ENCODE measurements at places on chromosomes 2 and 18.

- no peak for DNase-seq
Measured at GRCh38 chr2:154374416-154374815, 324.1 kb upstream of the KCNJ3 start.

- peak; percentile 14 for DNase-seq
Measured at GRCh38 chr18:80124131-80124530, 15.1 kb downstream of the ADNP2 start.

GRCh38 chr2:229943770-229944449 lies 21.6 kb downstream of the FBXO36 start:
- no peak for DNase-seq

- DNase-seq = no peak
Measured at GRCh38 chr2:221075203-221075602, 496.9 kb downstream of the EPHA4 start.

DNA sequence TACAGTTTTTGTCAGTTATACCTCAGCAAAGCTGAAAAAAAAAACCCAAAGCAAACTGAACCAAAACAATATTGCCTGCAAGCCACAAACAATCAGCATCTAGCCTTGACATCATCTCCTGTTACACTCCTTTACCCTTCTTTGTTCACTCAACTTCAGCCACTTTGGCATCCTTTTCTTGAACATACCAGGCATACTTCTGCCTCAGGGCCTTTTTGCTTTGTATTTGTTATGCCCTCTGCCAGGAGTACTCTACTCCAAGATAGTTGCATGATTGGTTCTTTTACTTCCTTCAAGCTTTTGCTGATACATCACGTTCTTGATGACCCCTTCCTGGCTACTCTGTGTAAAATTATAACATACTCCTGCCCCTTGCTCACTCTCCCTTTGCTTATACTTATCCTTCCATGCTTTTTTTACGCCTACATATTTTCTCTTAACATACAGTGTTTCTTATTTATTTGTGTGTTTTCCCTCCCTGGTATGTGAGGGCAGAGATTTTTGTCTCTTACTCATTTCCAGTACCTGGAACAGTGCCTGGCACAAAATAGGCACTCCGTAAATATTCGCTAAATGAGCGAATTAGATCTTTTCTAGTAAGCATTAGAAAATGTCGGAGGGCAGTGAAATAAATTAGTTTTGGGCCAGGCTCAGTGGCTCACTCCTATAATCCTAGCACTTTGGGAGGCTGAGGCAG lies 12.7 kb downstream of the ABI2 start:
- peak; percentile 42 for DNase-seq

GRCh38 chr2:223314811-223315210 lies 262.8 kb downstream of the KCNE4 start:
- DNase-seq = no peak

- DNase-seq = no peak
Measured at GRCh38 chr2:74552914-74553811, 579 bp downstream of the LOXL3 start.

DNA sequence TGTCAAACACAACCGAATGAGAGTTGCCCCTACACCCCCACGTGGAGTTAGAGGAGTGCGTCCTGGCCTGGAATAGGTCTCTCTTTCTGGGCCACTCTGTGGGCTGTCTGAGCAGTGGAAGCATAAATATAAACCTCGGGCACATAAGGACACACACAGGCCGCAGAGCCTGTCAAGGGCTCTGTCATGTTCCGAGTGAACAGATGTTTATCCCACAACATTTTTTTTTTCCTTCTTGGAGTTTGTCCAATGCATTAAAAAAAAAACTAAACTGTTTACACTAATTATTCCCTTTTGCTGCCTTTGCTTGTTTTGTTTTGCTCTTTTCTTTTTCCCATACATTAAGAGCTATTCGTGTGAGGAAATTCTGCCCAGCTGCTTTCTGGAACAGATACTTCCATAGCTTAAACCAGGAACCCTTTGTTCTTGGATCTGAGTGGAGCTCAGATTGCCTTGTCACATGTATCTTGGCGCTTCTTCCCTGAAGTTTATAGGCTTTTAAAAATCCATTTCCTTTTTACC lies 228.3 kb upstream of the FOSL2 start:
- DNase-seq = no peak

GRCh38 chr2:33719067-33719466 lies 120.0 kb upstream of the FAM98A start:
- DNase-seq = no peak

GRCh38 chr2:85949280-85949679 lies 60.5 kb upstream of the ST3GAL5 start:
- no peak for DNase-seq

DNA sequence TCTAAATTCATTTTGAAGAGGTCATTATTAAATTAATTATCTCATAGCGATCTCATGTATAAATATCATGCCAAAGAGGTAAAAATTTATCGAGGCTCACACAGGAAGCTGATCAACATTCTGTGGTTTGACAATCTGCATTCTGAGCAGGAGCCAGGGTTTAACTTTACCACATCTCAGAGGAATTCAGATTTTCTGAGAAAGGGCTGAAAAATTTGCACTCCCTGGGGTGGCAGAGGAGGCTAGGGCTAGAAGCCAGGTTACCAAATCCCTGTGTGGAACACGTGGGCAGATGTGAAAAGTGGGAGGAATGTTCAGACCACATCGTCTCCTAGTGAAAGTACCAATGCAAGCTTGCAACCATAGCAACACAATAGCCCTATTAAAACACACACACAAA lies 63.5 kb upstream of the CTLA4 start:
- DNase-seq = no peak

- peak; percentile 88 for DNase-seq
Measured at GRCh38 chr2:240584486-240585031, 2.0 kb upstream of the CAPN10 start.

DNA sequence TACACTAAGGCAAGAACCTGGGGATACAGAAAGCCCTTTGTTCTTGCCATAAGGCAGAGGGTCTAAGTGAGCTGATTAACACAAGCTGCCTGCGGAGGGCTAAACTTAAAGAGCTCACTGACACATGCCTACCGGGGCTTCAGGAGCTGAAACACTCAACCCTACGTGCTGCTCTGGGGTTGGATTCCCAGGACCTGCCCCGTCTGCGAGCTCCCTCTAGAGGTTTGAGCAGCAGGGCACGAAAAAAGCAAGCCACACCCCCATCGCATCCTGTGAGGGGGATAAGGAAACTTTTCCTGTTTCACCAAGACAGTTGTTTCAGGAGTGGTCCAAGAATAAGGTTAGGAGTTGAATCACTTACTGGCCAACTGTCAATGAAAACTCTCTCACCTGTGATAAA lies 562.1 kb downstream of the TMX3 start:
- DNase-seq = peak; percentile 53

GRCh38 chr2:54455563-54456361 lies at the start of gene SPTBN1:
Gene SPTBN1 (plus strand): TSS chr2:54456327. CDS start chr2:54526419, 70,092 bp downstream.
- peak; percentile 46 for DNase-seq

GRCh38 chr18:26434887-26435286 lies 113.5 kb downstream of the KCTD1 start:
- no peak for DNase-seq

GRCh38 chr2:20157193-20157891 lies 67.6 kb downstream of the SDC1 start:
- DNase-seq = no peak

- DNase-seq = no peak
Measured at GRCh38 chr18:49876536-49876935, 63.2 kb upstream of the ACAA2 start.

GRCh38 chr2:202479090-202479489 lies 103.0 kb downstream of the BMPR2 start:
- no peak for DNase-seq

DNA sequence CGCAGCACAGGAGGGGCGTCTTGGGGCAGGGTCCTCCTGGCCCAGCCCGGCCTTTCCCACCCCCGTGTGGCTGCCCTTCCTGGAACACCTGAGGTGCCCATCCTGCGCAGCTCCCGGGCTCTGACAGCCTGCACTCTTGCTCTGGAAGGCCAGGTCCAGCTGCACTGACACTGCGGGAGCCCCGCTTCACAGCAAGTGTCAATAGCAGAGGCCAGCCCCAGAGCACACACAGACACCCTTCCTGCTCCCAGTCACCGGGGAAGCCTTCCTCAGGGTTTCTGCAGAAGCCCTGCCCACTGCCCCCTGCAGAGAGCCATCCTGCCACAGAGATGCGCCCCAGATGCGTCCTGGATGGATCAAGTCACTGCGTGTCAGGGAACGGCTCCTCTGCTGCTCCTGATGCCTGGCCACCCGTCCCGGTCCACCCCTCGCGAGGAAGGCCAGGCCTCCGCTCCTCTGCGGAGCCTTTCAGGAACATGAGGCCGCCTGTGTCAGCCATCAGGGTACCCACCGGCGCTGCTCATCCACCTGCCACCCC lies 519.2 kb upstream of the MYT1L start:
- DNase-seq = no peak

GRCh38 chr2:60353863-60354262 lies 199.6 kb downstream of the BCL11A start:
- DNase-seq = no peak

DNA sequence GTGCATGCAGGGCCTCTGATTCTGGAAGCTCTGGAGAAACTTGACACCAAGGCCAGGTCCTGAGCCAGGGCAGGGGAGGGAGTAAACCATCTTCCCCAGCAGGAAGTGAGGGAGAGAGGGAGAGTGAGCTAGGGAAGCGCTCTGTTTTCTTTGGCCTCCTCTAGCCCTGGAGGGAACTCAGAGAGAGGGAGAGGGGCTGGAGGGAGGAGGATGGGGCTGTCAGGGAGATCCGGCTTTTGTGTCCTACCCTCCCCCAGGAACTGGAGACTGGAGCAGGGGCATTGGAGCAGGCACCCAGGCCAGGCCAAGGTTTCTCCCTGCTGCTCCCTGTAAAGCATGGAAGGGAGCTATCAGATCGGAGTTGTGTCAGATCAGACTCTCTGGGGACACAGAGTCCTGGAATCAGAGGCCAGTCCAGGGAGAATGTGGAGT lies 22.7 kb upstream of the PKDCC start:
- DNase-seq = no peak

DNA sequence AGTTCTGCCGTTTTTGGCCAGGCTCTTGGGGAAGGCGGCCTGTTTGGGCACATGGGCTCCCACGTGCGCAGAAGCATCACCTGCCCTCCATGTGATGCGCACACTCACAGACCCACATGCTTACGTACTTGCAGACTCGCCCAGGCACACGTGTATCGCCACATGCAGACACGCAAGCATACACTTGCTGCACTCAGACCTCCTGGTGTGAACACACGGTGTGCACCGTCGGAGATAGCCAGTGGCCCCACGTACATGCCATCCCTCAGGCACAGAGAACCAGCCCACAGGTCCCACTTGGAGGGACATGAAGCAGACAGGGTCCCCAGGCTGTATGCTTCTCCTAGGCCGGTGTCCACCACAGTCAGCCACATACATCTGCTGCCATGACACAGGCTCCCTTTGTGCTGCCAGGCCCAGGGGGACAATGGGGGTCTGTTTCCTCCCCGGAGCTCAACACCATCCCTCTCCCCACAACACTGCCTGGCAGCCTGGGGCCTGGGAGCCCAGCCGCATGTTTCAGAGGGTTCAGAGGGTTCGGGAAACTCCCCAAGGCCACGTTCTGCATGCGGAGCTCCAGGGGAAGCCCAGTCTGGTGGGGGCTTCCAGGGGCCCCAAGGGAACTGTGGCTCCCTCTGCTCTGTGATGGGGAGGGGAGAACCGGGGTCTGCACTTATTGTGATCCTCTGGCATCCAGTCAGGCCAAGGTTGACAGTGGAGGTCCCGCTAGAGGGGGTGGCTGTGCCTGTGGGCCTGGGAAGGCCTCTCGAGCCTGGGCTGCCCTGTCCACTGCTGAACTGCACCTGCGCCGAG lies 208.1 kb upstream of the HAAO start:
- DNase-seq = no peak

GRCh38 chr2:53826030-53826410 lies 33.7 kb downstream of the GPR75 start:
- no peak for DNase-seq

DNA sequence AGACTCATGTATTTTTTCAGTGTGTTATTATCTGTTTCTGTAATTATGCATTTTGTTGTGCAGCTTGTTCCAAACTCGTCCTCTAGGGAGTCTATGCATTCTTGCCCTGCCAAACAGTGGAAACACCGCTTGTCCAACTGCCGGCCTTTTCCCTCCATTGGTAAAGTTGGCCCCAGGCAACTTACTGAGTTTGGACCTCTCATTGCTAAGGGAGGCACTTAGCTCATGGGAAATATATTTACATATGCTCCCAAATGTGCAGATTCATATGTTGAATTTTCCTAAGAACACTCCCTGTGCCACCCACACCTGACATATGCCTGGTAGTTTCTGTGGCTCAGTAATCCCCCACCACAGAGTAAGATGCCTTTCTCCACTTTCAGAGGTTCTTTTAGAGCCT lies 98.0 kb downstream of the TMEM185B start:
- DNase-seq = no peak

DNA sequence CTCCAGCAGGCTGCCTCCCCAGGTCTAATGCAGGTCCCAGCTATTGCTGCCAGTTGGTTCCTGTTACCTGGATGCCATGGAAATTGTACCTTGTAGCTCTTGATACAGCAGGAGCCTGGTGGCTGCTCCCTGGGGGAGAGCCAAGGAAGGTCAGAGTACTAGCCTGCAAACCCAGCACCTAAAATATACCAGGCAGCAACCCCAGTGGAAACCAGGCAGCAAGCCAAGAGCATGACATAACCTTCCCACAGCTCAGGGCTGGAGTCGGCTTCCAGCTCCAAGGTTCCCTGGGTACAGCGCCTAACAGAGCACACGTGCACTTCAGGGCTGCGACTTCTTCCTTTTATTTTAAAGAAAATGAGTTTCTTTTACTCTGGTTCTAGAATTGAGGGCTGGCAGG lies 30.3 kb downstream of the TNP1 start:
- DNase-seq = peak; percentile 23

GRCh38 chr2:62706721-62707521 lies 1.4 kb downstream of the EHBP1 start:
- DNase-seq = no peak

DNA sequence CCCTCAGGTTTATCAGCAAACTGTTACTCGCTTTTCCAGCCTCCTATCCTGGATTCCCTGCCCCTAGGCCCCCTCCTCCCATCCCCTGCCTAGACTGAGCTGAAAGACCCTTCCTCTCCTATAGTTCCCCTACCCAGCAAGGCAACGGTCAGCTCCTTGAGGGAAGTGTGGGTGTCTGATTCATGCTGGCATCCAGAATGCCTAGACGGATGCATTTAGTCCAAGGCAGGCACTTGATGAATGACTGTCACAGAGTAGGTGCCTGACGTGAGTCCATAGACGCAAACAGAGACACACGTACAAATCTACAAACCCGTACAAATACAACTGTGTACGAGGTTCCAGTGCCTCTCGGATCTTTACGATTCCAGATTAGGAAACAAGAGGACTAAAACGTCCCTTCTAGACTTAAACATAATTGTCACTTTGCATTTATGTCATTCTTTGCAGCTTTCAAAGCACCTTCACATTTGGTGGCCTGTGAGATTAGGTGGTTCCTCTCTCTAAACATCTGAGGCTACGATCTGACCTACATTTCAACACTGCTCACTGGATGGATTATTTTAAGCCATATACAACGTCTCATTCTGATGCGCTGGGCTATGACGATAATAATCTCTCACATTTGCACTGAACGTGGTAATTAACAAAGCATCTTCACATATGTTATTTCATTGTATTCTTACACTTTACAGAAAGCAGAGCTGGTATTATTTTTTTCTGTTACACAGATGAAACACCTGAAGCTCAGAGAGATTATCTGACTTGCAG lies 36.7 kb downstream of the DNMT3A start:
- no peak for DNase-seq
